ENCODE measurements at places on chromosomes 1 and 21.

- no peak for DNase-seq
These were observed 77.4 kb downstream of the DESI2 start for GRCh38 chr1:244730153-244730933.

DNA sequence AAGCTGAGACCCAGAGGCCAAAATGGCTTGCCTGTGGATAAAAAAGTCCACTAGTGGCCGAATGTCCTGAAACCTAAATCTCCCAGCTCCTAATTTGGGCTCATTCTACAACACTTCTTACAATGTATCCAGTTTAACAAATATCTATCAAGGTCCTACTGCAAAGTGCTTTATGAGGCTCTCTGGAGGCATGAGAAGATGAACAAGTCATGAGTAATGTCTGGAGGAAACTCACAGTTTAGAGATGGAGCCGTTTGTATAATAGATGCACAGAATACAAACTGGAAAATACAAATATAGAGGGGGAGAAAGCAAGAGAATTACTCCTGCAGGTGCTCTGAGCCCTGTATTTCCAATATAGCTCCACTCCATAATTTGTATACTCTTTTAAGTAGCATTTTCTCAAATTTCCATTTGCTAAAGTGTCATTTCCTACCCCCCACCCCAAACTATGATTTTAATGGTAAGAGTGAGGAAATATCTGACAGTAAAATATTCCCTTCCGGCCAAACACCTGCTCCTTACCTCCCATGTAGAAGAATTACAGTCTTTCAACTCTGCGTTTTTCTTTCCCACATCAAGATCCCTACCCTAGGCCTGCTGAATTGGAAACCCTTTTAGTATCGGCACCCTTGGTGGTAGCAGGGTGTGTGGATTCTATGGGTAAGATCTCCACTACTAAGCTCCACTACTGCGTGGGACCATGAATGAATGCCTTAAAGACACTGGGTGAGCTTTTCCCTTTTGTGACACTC lies 3.3 kb upstream of the ADAMTS5 start:
- DNase-seq, result no peak

- no peak for DNase-seq
These were observed 91.9 kb downstream of the TGFB2 start for GRCh38 chr1:218436997-218437396.

DNA sequence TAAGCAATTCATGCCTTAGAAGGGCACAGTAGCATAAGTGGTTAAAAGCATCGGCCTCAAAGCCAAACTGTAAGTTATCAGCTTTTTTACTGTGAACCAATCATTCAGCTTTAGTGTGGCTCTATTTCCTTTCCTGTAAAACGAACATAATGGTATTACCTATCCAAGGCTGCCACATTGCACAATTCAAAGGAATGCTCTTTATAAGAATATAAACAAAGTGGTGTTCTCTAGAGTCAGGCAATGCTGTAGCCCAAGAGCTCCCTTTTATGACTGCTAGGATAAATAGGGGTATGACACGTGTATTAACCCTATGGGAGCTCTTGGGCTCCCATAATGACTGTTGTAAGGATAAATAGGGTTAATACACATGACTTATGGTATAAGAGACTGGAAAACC lies 25.4 kb downstream of the INTS7 start:
- DNase-seq, result no peak

DNA sequence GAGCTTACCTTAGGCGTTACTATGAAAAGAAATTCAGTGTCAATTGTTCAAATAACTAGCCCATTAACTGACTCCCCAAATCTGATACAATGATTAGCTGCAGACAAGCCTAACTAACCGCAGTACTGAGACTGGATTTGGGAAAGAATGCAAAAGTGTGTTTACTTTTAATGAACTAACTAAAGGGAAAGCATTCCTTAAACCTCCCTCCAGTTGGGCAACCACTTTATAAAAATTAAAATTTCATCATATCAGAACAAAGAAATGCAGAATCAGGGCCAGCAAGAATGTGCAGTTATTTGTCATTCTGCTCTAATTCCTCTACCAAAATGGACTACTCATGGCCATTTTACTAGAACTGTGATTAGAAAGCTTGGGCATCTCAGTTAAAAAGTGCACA lies 11.7 kb upstream of the NR5A2 start:
- no peak for DNase-seq

GRCh38 chr1:159282118-159282517 lies 20.0 kb upstream of the FCER1A start:
- no peak for DNase-seq

DNA sequence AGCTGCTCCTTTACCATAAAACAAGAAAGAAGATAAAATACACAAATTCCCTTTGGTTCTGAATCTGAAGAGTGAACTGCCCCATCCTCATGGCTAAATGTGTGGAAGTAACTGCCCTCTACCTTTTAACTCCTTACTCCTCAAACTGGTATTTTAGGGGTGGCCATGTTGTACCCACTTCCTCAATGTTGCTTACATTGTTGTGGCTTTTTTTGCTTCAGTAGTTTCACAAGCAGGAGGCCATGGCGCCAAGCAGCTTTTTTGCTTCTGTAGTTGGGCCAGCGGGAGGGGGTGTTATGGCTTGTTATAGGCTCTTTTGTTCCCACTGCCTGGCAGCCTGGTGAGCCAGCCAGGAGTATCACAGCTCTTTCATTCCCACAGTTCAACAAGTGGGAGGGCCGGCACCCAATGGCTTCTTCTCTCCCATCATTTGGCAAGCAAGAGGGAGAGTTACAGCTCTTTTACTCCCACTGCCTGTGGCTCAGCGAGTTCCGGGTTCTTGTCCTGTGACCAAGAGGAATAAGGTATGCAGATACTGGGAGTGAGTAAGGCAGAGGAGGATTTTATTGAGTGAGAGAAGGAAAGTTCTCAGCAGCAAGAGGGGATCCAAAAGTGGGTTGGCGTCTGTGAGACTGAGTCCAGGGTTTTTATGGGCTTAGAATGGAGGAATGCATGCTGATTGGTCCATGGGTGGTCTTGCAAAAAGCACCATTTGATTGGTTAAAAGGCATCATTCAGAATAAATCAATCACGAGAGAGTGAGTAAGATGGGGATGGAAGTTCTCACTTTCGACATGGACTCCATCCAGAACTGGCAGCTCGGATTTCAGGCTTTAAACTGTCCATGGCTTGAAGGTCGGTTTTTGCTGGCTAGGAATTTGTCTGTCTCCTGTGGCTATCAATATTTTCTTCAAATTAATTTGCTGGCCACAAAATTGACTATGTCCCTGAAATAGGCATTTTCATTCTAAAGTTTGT lies 429.6 kb downstream of the HLX start:
- no peak for DNase-seq

DNA sequence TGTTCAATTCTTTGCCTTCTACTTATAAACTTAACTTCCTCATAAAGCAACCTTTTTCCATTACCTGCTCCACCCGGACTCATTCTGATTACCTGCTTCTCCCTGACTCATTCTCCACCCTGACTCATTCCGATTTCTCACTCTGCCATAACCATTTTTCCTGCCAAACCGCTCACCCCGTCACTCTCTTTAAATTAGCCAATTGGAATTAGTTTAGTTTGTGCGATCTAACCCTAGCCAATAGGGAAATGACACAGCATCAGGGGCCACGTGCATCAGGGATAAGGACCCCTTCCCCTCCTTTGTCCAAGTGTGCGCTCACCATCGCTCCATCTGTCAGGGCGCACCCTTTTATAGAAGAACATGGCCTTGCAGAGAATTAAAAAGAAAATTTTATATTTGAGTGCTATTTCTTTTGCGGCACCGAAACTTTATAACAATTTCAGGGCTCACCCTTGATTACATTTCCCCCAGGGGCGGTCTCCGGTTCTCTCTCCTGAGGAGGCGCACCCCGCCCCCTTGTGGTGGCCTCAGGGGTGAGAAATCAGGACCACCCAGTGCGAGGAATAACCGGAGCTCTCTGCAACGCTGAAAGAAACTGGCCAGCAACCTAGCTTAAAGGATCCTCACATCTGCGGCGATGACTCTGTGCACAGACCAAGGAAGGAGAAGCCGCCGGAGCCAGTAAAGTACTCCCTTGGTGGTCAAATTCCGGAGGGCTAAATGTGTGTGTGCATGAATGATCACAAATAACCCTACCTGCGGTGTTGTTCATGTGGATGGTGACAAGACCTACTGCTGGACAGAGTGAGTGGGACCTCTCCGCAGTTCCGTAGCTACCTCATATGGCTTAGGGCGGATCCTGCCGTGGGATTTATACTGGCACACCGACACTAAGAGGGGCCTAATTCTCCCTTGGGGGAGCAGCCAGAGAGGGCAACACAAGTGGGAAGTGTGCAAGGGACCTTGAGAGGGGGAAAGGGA lies 30.3 kb upstream of the CBR3 start:
- no peak for DNase-seq

- DNase-seq, result no peak
These were observed 64.9 kb downstream of the PRKCZ start for GRCh38 chr1:2115008-2115641.

GRCh38 chr1:158646465-158646864 lies 40.0 kb downstream of the SPTA1 start:
- DNase-seq, result no peak

All from NK-92 treated with Interleukin-12 subunit alpha and Interleukin-12 subunit beta, amount 100 ng/mL, for 24 hours (cell line).